Mesendoderm (in vitro differentiated cells): ENCODE measurements at places on chromosomes 7 and 10.
A peak's percentile ranks its signal among the peaks of the same experiment; 100 is the strongest.

GRCh38 chr10:97081621-97082235 lies 104.0 kb downstream of the SLIT1 start:
- peak; percentile 78 for DNase-seq

- no peak for DNase-seq
These were observed at the start of gene MCMBP for GRCh38 chr10:119872610-119872859. Gene MCMBP (minus strand): TSS chr10:119872843. CDS start chr10:119872584, 259 bp downstream.

- no peak for DNase-seq
These were observed 126.3 kb downstream of the LRRC18 start for GRCh38 chr10:48813291-48813690.

DNA sequence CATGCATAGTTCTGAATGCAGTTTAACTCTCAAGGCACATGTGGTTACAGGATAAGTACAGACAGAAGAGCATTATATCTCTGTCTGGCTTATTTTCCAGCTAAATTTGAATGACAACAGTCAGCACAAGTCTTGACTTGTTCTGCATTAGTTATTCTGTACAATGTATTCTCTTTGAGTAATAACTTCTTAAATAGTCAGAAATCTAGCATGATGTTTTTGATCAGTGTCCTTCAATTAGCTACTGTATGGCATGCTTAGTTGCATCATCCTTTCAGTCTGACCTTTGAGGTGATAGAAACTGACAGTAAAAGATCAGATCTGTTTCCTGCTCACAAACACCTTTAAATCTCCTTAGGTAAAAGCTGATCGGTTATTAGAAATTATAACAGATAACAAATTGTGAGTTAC lies 118.1 kb downstream of the ARL4A start:
- no peak for DNase-seq

DNA sequence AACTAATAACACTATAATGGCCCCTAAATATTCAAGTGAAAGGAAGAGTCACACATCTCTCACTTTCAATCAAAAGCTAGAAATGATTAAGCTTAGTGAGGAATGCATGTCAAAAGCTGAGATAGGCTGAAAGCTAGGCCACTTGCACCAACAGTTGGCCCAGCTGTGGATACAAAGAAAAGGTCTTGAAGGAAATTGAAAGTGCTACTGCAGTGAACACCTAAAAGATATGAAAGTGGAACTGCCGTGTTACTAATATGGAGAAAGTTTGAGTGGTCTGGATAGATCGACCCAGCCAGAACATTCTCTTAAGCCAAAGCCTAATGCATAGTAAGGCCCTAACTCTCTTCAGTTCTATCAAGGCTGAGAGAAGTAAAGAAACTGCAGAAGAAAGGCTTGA lies 12.1 kb upstream of the SNX13 start:
- DNase-seq: no peak

DNA sequence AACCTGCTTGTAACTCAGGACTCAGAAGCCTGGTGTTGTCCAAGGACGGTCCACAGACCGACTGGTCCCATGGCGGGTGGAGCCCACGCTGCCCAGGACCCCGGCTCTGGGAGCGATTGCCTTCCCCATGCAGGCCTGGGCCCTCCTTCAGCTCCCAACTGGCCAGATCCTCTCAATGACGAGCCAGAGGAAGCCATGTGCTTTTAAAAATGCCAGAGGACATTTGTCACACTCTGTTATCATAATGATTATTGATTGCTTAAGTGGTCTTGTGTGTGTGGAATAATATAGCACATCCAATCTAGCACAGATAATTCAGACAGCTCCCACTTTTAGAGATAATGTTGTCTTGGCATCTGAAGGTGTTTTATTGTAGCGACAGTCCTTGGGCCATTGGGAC lies 22.6 kb upstream of the OGDHL start:
- peak; percentile 87 for DNase-seq
